ENCODE measurements at places on chromosomes 1 and 21.

DNA sequence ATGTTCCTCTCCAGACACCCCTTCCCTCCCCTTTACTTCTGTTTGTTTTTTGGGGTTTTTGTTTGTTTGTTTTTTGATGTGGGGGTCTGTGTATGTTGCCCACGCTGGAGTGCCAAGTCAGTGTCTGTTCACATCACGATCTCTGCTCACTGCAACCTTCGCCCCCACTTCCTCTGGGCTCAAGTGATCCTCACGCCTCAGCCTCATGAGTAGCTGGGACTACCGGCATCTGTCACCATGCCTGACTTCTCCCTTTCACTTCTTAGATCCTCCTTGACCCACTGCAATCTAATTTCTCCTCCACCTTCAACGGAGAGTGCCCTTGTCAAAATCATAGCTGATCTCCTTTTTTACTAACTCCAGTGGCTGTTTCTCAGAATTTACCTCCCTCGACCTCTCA lies 100.7 kb upstream of the KIF26B start:
- DNase-seq: no peak

- no peak for DNase-seq
Measured at GRCh38 chr1:102941366-102941947, 166.9 kb downstream of the COL11A1 start.

- no peak for DNase-seq
Measured at GRCh38 chr1:55559842-55560241, 344.7 kb upstream of the USP24 start.

- DNase-seq: no peak
Measured at GRCh38 chr1:114854693-114855320, at the start of gene SYCP1. Gene SYCP1 (plus strand): TSS chr1:114854863. CDS start chr1:114855465, 602 bp downstream.

- DNase-seq: no peak
Measured at GRCh38 chr1:32775640-32776337, 41.4 kb downstream of the YARS1 start.

- no peak for DNase-seq
Measured at GRCh38 chr1:39713557-39713956, 22.3 kb upstream of the HPCAL4 start.

DNA sequence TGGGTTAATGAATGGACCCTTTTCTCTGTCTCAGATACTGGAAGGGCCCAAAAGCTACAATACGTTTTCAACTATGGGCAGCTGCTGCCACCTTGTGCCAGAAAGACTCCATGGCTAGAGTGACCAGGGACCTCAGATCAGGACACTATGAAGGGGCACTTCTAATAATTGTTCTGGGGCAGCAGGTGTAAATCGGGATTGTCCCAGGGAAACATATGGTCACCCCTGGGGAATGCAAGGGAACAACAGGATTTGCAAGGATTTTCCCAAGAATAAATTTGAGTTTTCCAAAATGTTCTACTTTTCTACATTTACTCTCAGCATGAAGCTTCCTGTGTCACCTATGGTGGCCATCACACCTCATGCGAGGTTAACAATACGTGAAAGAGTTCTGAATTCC lies 12.0 kb upstream of the FCAMR start:
- peak; percentile 76 for DNase-seq

- no peak for DNase-seq
Measured at GRCh38 chr1:103373991-103374390, 151.5 kb upstream of the RNPC3 start.

DNA sequence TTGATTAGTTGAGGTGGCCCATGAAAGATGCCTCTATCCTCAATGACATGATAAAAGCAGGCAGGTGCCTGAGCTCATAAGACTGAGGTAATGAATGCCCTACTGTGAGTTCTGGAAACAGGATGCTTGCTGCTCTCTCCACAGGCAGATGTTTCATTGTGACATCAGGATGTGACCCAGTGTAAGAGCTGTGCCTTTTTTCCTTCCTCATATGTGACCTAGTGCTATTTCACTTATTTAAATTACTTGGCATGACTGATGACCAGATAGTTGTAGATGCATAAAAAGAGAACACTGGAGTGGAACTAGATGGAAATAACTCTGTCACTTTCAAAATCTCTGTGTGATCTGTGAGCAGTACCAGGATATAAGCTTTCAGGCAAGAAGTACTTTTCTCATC lies 31.9 kb downstream of the KIF14 start:
- DNase-seq: no peak

- no peak for DNase-seq
Measured at GRCh38 chr1:171254859-171255258, 6.6 kb downstream of the FMO1 start.

GRCh38 chr1:153794624-153795329 lies 19.6 kb downstream of the SLC27A3 start:
- peak; percentile 92 for DNase-seq

GRCh38 chr21:33890187-33890586 lies 25.4 kb downstream of the ATP5PO start:
- DNase-seq: no peak

DNA sequence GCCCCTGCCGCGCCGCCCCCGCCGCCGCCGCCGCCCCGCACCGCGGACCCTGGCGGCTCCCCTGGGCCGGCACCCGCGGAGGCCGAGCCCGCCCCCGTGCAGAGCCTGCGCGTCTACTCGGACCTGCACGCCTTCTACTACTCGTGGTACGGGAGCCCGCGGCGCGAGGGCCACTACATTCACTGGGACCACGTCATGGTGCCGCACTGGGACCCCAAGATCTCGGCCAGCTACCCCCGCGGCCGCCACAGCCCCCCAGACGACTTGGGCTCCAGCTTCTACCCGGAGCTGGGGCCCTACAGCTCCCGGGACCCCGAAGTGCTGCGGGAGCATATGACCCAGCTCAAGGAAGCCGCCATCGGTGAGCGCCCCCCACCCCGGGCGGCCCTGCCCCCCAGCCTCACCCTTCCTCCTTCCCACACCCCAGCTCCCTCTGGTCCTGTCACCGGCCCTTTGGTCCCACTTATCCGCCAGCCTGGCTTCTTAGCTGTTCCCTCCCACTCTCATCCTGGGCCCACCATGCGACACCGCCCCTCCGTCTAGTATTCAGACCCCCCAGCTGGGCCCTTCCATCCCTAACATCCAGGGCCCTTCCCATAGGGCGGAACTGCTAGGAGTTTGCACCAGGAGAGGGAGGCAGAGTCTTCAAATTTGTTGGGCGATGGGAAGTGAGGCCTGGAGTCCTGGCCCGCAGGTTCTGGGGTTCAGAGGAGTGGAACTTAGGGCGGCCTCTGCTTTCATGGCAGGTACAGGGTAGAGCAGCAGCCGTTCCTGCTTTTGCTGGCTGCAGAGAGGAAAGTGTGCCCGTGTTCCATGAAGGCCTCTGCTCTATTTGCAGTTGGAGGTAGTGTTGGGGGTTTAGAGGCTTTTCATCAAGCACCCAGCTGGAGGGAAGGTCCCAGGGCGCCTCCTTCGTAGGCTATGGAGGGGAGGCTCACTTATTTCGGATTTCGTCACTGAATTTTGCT lies 1.0 kb downstream of the MANEAL start:
- DNase-seq: no peak

GRCh38 chr1:166164995-166165660 lies 1.7 kb downstream of the FAM78B start:
- peak; percentile 19 for DNase-seq

DNA sequence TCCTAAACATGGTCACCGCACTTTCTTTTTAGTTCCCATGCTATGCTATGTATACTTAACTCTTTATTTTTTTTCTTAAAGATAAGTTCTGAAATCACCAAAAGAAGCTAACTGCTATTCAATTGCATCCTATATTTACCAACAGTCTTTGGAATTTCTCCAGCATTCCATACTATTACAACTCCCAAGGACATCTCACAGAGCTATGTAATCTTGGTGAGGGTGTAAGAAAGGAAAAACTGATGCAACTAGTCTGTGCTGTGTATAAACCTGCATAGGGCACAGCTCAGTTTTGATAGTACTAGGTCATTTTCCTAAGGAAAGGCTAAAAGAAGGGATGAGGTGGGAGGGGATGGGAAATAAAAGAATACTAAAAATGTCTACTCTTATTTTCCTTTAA lies 78.0 kb downstream of the PTPN14 start:
- no peak for DNase-seq

- no peak for DNase-seq
Measured at GRCh38 chr1:41530411-41530810, 45.9 kb upstream of the EDN2 start.

- DNase-seq: peak; percentile 23
Measured at GRCh38 chr1:63557365-63557987, 34.2 kb downstream of the EFCAB7 start.

- no peak for DNase-seq
Measured at GRCh38 chr1:39940253-39940652, 14.7 kb upstream of the MFSD2A start.

- DNase-seq: no peak
Measured at GRCh38 chr1:187837787-187838186, 1009.0 kb downstream of the PLA2G4A start.

GRCh38 chr1:2445162-2445822 lies 30.8 kb upstream of the PLCH2 start:
- no peak for DNase-seq

GRCh38 chr1:235648407-235648907 lies 1.1 kb downstream of the GNG4 start:
- peak; percentile 43 for DNase-seq

- DNase-seq: no peak
Measured at GRCh38 chr1:93459126-93459525, 11.2 kb downstream of the FNBP1L start.

DNA sequence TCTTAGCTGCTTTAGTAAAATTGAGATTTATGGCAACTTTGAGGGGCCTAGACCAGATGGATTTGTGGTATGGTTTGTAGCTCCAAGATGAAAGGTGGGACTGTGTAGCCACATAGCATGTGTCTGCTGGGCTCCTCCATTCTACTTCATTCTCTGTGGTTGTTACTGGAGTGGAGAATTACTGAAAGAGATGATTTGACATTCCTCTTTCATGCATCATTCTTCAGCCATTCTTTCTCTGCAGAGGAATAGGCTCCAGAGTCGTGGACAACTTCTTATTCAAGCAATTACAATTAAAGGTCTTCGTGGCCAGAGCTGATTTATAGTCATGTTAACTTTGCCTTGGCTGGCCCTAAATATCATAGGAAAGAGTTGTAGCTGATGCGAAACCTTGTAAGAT lies 328.9 kb downstream of the PAPPA2 start:
- no peak for DNase-seq

GRCh38 chr1:201475130-201475529 lies 6.1 kb upstream of the PHLDA3 start:
- DNase-seq: no peak

GRCh38 chr1:155032886-155033285 lies 695 bp downstream of the DCST2 start:
- DNase-seq: no peak

DNA sequence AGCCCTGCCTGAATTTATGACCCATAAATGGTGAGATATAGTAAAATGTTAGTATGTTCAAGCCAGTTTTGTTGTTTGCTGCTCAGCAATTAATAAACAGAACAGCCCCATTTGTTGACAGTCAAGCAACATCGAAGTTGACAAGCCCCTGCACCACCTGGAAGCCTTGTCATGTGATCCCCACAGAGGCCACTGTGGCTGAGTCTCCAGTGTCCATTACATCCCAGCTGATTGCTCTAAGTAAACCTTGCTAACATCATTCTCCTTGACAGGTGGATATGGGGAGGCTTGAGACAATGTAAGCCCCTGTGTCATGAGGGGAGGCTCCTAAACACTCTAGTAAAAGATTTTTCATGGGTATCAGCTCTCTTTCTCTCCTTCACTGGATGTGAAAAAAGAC lies 17.5 kb upstream of the TACSTD2 start:
- DNase-seq: no peak

DNA sequence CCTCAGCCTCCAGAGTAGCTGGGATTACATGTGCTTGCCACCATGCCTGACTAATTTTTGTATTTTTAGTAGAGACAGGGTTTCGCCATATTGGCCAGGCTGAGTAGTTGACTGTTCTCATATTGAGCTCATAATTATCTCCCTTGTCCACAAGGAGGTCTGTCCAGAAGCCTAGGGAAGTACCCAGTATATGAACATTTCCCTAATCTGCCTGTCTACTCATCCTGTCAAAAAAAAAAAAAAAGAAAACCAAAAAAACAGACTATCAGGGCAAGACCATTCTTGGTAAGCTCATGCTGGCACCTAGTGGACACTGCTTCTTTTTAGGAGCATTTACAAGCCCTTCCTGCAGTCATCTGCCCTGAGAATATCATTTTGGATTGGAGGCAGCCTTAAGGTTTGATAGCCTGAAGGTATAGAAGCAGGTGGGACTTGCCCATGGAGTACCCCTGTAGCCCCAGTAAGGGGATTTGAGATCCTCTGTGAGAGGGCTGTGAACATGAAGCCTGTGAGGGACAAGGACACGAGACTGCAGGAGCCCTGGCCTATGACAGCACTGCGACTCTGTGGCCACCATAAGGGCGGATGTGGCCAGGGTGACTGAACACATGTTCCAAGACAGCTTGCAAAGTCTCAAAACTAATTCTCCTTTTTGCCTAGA lies 10.8 kb upstream of the DUSP12 start:
- DNase-seq: no peak

DNA sequence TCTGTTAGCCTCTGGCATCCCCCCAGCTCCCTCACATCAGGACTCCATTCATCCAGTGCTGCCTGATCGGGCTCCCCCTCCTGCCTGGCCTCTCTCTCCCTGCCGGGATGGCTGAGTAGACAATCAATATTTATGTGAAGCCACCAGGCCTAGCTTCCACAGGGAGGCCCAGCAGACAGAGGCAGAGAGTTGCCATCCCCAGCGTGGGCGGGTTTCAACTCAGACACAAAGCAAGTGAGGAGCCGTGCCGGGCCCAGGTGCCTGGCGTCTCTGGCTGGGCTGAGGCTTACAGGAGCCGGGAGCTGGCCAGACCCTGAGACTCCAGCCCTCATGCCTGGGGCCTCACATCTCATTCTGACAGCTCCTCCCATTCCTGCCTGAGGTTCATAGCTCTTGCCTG lies 34.5 kb upstream of the ATP2B4 start:
- peak; percentile 70 for DNase-seq

- DNase-seq: no peak
Measured at GRCh38 chr1:107545056-107545577, 404.3 kb downstream of the NTNG1 start.

GRCh38 chr1:16903054-16903453 lies 7.3 kb downstream of the RNU1-2 start:
- peak; percentile 82 for DNase-seq

GRCh38 chr1:32741059-32741412 lies 38.5 kb upstream of the SYNC start:
- DNase-seq: no peak

GRCh38 chr1:108767708-108768107 lies 21.2 kb downstream of the STXBP3 start:
- no peak for DNase-seq

- no peak for DNase-seq
Measured at GRCh38 chr1:47399138-47399845, 16.8 kb upstream of the FOXE3 start.
